ENCODE measurements at places on chromosomes 2 and 18.

DNA sequence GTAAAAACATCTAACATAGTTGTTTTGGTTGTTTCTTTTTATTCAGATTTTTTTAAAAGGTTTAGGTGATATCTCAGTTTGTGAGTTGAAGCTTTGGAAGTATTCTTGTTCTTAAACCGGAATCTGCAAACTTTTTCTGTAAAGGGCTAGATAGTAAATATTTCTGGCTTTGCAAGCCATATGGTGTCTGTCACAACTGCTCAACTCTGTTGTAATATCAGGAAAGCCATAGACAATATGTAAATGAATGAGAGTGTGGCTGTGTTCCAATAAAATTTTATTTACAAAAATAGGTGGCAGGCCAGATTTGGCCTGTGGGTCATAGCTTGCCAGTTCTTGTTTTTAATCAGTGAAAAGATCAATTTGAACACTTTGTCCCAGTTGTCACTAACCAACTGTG lies 134.1 kb downstream of the CNTNAP5 start:
- DNase-seq: no peak

DNA sequence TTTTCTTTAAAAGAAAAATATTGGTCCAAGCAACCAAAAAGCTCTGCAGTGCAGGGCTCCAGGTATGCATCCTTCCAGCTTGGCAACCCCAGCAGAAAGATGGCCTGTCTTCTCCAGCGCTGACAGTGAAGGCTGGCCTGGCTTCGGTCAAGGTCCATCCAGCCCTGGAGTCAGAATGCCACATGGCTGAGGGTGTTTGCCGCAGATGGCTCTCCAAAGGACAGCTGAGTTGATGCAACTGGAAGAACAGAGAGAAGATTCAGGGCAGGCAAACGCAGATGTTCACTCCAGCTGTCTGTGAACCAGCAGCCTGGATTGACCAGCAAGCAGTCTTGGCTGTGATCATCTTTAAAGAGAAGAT lies 51.4 kb downstream of the MARCO start:
- no peak for DNase-seq

GRCh38 chr2:12819103-12819475 lies 102.4 kb downstream of the TRIB2 start:
- DNase-seq: no peak

- DNase-seq: no peak
Measured at GRCh38 chr2:101431486-101431885, 43.4 kb downstream of the RFX8 start.

GRCh38 chr18:6874315-6874714 lies 144.8 kb downstream of the ARHGAP28 start:
- no peak for DNase-seq

GRCh38 chr2:138846216-138846821 lies 66.1 kb upstream of the NXPH2 start:
- DNase-seq: no peak

DNA sequence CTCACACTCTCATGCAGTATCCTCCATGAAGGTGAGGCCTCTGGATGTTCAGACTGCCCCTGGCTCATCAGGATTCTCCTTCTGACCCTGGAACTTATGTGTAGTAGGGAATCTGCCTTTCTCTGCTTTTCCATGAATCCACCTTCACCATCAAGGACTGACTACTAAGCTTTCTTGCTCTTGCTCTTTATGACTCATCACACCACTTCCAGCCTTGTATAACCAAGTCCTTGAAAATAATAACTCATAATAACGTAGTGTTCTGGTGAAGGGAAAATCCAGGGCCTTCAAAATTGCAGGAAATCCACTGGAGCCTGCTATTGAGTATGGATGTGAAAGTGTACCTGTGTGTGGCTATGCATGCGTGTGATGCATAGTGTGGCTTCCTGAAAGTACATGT lies 11.3 kb upstream of the KCNS3 start:
- DNase-seq: no peak

- DNase-seq: no peak
Measured at GRCh38 chr2:46347648-46348280, 50.6 kb downstream of the EPAS1 start.

- no peak for DNase-seq
Measured at GRCh38 chr2:115481842-115482241, 1039.4 kb downstream of the DPP10 start.

DNA sequence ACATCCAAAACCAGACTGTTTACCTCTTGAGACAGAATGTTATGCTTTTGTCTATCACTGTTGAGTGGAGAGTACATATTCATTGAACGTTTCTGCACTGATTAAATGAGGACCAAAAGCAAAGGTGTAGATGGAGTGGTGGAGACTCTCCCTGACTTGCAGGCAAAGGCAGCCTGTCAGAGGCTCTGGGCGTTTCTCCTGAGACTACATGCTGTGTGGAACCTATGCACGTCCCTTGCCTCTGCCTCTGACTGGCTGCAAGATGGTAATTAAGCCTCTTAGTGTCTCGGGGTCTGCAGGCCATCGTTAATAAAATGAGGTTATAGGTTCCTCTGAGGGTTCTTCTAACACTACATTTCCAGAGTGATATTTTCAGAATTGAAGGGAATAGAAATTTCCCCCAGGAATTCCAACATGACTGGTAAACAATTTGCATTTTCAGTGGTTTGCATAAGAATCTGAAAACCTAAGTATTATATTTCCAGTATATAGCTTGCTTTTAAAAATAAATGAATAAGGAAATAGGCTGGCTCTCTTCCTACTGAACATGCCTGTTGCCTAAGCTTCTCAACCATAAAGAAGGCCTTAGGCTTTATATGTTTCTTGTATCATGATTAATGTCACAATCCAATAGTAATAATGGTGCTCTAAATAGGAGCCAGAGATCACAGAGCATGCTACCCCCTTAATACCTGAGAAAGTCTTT lies 107.4 kb downstream of the FTCDNL1 start:
- DNase-seq: no peak

DNA sequence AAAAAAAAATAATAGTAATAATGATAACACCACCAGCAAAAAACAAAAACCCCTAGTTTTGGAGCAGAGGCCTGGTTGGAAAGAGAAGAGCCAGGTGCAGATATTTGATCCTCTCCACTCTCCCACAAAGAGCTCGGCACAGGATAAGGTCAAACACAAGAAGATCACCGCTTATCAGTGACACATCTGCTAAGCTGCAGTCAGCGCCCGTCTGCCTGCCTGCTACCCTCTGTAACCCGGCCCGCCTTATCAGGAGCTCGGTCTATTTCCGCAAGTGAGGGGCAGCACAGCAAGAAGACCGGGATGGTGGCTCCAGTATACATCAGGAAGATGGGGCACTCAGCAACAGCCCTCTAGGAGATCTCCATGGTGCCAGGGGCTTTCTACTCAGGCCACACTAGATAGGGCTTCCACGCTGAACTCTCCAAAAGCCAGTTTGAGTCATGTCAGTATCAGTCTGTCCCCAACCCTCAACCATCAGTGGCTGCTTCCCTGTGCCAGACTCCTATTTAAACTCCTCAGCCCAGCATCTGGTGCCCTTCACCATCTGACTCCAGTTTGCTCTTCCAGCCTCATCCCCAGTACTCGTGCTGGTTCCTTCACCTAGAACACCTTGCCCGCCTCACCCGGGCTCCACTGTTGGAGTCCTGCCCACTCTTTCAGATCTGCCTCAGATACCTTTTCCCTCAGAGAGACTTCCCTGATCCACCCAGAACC lies 67.3 kb upstream of the PPP1CB start:
- no peak for DNase-seq
